Omental fat pad (tissue), 4 donors: ENCODE measurements at places on chromosomes 1 and 21. TPM values are rescaled to one million over a fixed set of nuclear protein-coding genes. Genes with fewer than 3 reads are reported as not detected.

Gene LCK
- total RNA-seq, result 6.8 TPM

DNA sequence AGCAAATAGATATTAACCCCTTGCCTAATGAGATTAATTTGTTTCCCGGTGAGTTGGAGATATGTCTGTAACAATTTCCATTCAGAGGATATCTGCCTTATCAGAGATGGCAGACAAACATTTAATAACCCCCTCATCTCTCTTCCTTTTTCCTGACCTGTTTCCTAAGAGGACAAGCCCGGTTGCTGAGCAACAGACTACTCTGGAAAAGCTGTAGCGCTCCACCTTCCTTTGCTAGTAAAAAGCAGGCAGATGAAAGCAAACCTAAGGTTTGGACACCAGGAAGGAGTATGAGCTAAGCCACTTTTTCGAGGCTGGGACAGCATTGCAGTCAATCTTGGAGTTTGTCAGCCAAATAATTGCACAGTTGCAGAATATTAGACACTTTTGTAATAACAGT, 82.4 kb downstream of the RGS21 start:
- DNase-seq, result no peak

DNA sequence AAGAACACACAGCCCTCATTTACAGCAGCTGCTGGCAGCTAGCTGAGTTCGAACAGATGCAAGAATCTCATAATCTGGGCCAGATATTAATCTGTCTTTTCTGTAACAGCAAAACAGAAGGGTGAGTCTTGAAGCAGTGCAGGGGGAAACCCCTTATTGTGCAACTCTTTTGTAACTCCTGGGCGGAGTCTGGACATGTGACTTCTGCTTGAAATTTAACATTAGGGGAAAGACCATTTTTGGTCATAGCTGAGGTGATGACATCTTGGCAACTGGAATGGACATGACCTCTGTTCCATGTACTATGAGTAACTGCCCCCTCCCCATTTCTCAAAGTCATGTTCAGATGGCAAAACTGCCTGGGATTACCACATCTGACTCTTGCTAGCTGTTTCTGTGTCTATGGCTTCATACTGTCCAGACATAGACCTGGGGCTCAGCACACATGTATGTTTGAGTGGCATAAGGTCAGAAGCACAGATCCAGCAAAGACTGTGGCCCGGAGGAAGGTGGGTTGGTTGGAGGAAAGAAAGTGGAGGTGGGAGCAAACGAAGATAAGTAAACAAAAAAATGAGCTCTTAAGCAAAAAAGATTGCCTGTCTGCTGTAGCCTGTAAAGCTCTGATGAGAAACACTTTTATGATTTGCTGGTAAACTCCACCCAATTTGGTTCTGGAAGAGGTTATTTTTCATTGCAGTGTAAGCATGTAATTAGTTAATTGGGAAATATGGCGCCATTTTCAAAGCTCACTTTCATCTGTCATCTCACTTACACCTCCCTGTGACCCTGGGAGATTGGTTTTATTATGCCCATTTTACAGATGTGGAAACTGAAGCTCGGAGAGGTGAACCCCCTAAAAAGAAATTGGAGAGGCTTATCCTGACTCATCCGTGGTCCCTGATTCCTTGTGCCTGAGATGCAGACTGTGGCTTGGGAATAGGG, 26.1 kb downstream of the ETS2 start:
- DNase-seq, result peak; percentile 84

GRCh38 chr1:112868191-112868590, 87.8 kb downstream of the SLC16A1 start:
- no peak for DNase-seq

DNA sequence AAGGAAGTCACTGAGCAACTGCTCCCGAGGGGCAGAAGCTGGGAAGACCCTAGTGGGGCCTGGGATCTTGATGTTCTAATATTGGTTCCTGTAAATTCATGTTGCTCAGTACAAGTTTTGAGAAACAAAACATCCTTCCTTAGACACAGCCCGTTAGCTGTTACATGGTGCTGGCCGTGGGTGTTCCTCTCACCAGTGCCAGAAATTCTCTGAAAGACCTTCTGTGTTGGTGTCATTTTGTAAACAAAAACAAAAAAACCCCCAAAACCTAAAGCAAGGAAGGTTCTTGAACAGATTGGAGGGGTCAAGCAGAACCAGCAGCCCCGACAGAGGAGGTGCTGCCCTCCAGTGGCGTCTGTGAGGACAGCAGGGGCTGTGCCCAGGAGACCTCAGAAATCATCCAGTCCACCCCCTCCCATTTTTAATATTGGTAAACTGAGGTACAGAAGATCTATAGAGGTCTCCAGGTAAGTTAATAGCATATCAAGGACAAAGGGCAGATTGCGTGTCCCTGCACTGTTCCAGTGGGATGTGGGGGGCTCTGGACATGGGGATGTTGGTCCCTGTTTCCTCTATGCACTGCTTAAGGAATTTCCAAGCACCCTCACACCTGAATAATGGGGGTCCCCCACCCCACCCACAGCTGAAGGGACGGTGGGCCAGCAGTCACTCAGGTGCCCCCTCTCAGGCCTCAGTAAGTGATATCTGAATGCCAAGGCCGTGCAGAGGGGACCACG, 38.2 kb downstream of the SLC2A7 start:
- DNase-seq, result peak; percentile 51

DNA sequence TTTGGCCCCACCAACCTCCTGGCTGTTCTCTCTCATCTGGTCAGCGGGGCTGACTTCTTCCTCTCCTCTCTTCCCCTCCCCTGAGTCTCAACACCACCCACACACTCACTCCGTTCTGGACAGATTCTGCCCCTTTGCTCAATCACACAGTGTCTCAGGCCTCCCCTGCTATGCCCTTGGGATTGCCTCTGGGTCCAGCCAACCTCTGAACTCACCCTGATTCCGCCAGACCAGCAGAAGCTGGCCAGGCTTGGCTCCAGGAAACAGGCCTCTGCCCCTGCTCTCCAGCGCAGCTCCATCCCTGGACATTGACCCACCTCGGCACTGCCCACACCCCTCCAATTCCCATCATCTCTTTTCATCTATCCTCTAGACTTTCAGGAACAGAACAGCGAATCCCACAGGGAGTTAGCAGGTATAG, 22.1 kb downstream of the AHDC1 start:
- DNase-seq, result no peak

GRCh38 chr1:170032531-170033280, 41.8 kb downstream of the KIFAP3 start:
- no peak for DNase-seq

GRCh38 chr1:230849451-230850224, 18.7 kb downstream of the C1orf198 start:
- no peak for DNase-seq
